Stromal cell of bone marrow (primary cell): ENCODE measurements at places on chromosomes 12 and 14.
A peak's percentile ranks its signal among the peaks of the same experiment; 100 is the strongest.

- no peak for DNase-seq
These were observed 140.5 kb downstream of the FOXN3 start for GRCh38 chr14:89276424-89276975.

- DNase-seq: no peak
These were observed 36.9 kb upstream of the SLC2A3 start for GRCh38 chr12:7972734-7973456.

- DNase-seq: peak; percentile 54
These were observed 213.7 kb upstream of the NPAS3 start for GRCh38 chr14:32724867-32725471.

GRCh38 chr12:80837342-80837978 is 100.3 kb downstream of the LIN7A start:
- peak; percentile 59 for DNase-seq

GRCh38 chr12:6364044-6364374 is 11.4 kb downstream of the SCNN1A start:
- no peak for DNase-seq

DNA sequence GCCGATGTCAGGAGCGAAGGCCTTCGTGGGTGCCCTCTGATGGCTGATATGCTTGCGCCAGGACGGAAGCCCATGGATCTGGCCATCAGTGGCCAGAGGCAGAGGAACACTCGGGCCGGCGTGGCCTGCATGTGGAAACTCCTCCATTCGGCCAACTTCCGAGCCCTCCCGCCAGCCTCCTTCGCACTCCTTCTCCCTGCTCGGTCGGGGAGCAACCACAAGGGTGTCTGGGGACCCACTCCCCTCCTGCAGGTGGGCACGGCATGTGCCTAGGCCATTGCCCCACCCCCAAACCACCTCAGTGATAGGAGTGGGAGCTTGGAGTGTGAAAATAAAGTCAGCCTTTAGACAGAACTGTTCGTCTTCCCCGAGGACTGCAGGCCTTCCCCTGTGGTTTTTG is 231.3 kb downstream of the BCL11B start:
- no peak for DNase-seq

DNA sequence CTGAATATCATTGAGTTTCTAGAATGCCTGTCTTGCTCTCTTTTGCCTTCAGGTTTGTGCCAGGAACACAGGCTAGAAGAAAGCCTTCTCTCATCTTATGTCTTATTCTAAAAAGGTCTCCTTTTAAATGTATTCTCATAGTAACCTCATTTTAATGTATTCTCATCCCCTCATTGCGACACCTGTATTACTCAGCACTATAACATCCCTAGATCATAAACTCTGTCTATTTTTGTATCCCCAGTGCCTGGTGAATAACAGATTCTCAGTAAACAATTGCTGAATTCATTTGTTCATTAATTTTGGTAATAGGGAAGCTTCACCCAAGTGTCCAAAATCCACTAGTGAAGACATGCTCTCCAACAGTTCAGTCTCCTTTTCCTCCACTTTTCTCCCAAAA is 8.8 kb upstream of the LRRK2 start:
- DNase-seq: no peak

DNA sequence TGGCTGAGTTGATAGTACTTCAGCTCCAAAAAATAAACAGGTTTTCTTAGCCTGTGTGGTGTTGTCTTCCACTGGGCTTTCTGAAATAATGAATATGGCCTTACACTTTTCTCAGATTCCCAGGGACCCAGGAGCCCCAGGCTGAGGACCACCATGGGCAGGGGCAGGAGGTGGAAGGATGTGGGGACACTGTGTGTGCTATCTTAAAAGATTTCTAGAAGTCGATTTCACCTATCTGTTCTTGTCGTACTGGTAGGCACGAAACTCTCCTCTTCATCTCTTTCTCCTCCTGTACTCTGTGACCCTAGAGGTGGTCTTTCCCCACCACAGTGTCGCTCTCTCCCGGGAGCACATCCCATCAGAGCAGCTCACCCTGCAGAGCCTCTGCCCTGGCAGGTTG is 107.7 kb upstream of the FKBP4 start:
- DNase-seq: no peak

DNA sequence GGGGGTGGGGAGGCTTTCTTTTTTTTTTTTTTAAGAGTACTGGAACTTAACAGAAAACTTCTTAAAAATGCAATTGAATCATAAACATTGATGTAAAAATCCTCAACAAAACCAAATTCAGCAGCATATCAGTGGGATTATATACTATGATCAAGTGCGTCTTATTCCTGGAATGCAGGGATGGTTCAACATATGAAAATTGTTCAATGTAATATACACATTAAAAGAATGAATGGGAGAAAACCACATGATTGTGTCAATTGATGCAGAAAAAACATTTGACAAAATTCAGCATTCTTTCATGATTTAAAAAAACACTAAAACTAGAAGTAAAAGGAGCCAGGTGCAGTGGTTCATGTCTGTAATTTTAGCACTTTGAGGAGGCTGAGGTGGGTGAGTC is 41.2 kb upstream of the CCT2 start:
- DNase-seq: no peak

DNA sequence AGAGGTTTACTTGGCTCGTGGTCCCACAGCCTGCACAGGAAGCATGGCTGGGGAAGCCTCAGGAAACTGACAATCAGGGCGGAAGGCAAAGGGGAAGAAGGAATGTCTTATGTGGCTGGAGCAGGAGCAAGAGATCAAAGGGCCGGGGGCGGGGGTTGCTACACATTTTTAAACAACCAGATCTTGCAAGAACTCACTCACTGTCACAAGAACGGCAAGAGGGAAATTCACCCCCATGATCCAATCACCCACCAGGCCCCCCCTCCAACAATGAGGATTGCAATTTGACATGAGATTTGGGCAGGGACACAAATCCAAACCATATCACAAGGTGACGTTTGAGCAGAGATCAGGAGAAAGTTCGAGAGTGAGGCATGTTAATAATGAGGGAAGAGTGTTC is 163.7 kb upstream of the RPH3A start:
- DNase-seq: no peak

- no peak for DNase-seq
These were observed 68.4 kb upstream of the DLK1 start for GRCh38 chr14:100658181-100658886.

GRCh38 chr14:24612196-24612595 is 2.7 kb upstream of the GZMH start:
- no peak for DNase-seq

DNA sequence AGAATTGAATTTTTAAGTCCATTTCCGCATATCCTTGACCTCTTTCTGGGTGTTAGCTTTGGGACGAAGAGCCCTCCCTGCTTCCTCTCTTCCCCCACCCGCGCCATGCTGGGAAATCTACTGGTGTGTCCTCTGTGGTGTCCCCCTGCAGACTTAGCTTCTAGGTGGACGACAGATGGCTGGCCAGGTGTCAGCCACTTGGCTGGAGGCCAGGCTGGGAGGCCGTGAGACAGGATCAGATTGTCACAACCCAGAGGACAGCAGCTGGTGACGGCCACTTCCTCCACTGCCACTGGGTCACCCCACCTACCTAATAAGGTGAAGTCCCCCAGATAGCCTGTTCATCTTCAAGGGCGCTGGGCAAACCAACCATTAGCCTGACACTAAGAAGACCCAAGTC is 13.3 kb upstream of the DTX1 start:
- no peak for DNase-seq

DNA sequence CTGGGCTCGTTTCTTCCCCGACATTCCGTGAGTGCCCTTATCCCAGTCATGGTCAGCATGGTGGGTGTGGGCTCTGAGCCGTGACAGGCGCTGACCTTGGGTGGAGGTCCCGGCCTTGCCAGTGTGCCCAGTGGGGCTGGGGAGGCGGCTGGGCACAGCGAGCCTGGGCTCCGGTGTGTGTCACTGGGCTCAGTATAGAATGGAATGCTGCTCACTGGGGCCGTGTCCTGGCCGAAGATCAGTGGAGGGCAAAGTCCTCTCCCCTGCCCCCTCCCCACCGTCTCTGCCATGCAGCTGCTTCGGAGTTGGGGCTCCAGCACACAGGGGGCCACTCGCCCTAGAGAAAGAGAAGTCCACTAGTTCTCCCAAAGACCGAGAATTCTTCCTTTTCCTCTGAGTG is 164.4 kb downstream of the TSPAN9 start:
- DNase-seq: no peak

DNA sequence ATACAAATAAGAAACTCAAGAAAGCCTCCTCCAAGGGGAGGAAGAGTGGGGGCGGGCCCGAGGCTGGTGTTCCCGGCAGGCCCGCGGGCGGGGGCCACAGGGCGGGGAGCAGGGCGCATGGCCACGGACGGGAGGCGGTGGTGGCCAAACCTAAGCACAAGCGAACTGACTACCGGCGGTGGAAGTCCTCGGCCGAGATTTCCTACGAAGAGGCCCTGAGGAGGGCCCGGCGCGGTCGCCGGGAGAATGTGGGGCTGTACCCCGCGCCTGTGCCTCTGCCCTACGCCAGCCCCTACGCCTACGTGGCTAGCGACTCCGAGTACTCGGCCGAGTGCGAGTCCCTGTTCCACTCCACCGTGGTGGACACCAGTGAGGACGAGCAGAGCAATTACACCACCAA is 8.7 kb downstream of the DACT1 start:
- DNase-seq: no peak

DNA sequence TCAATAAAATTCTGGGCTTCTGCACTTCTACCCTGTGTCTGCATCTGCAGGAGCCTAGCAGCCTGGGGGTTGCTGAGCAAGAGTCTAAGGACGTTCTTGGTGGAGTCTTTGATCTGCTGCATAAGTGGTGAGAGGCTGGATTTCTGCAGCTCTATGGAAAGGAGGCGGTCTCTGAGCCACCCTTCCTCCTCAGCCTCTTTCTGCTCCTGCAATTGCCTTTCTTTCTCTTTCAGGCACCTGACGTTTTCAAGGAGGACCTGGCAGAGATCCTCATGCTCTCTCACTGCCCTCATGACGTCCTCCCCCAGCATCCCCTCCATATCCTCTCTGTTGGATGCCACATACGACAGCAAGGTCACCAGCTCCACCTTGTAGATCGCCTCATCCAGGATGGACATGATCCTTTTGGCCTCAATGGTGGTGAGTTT is 13.6 kb upstream of the TPCN1 start:
- DNase-seq: no peak

- DNase-seq: no peak
These were observed 10.0 kb upstream of the KCNK10 start for GRCh38 chr14:88333036-88333435.

DNA sequence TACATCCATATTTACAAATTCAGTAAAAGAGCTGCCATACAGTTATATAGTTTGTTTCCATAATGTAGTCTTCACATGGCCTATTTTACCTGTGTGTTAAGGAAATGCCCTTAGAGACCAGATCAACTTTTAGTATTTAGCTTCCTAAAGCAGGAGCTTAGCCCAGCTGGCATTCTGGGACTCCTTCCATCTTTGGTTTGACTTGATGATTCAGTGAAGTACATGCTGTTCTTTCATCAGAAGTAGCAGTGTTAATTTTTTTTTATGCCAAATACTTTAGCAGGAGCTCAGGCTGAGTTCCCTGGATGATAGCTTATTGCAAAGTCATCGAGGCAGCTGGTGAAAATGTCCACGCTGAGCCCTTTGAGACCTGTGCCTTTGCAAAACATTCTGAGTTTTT is 101.0 kb downstream of the FOXG1 start:
- no peak for DNase-seq

DNA sequence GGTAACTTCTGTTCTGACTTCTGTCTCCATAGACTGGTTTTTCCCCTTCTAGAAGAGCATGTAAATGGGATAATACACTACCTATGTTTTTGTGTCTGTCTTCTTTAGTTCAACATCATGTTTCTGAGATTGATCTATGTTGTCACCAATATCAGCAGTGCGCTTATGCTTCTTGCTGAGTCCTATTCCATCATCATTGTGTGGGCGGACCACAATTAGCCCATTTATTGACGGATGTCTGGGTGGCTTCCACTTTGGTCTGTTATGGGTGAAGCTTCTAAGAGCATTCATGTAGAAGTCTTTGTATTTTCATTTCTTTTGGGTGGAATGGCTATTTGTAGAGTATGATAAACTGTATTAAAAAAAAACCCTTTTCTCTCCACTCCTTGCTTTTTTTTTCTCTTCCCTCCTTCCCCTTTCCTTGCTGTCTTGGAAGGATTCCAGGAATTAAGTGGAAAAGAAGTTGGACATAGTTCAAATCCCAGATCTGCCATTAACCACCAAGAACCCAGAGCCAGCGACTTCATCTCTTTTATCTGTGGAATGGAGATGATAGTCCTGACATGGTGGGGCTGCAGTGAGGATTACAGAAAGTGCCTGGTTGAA is 7.0 kb upstream of the SERPINA1 start:
- no peak for DNase-seq

DNA sequence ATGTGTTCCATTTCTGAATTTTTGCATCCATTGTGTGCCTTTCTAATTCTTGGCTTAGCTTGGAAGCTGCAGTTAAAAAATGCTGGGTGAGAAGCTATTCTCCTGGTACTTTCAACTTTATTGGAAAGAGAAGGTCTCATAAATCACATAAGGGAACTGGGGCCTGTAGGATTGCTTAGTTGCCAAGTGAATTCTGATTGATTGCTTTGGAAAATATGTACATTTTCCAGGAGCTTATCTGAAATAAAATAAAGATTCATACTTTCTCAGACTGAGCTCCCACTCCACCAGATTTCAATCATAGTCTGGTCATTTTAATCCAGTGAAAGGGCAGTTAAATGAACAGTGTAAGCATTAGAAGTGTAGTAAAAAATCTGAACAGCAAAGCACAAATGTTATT is 50.0 kb upstream of the PRICKLE1 start:
- no peak for DNase-seq

- DNase-seq: no peak
These were observed 180.9 kb downstream of the CALM1 start for GRCh38 chr14:90577661-90578282.

DNA sequence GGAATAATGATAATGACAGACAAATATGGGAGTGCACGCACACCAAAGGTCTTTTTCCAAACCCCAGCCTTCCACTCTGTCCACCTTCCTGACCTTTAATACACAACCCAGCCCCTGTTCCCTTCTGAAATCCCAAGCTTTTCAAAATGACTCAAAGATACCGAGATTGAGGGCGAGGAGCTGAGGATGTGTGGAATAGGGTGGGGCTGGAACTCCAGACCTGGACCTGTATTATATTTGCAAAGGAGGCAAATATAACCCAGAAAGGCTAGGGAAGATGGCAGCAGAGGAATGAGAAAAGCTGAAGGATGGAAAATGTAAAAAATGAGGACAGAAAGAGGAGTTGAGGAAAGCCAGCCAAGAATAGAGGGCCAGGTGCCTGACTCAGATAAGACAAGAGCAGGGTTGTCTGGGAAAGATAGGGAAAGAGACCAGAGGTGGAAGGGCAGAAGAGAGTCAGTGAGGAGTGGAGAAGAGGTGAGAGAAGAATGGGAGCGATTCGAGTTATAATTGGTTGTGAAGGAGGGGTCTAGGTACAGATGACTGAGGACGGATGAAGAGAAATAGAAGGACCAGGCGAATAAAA is 1.0 kb upstream of the PTMS start:
- no peak for DNase-seq

DNA sequence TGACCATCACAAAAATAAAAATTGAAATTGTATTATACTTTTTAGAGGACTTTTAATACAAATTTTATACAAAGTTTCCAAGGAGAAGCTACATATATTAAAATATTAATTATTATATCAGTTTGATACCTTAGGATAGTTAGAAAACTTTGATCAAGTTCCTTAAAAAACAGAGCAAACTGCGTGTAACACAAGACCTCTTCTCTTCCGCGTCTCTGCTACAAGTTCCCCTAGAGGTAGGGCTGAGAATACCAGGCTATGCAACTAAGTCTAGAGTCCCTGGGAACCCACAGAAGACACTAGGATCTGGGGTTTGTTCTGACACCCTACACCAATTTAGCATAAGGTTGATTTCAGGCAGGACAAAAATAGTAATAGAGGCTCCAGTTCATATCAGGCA is 319.0 kb downstream of the FOXG1 start:
- no peak for DNase-seq
